Posterior vena cava (tissue), 2 donors: ENCODE measurements at places on chromosomes 5 and 9. TPM values are rescaled to one million over a fixed set of nuclear protein-coding genes. Genes with fewer than 3 reads are reported as not detected.
A peak's percentile ranks its signal among the peaks of the same experiment; 100 is the strongest.

BARHL1 gene
- total RNA-seq = not detected

- no peak for DNase-seq
Observed at GRCh38 chr5:174775081-174775480, 50.7 kb downstream of the MSX2 start.

TNFAIP8 gene
- total RNA-seq = 12.4 TPM

GRCh38 chr5:169980418-169981053 is at the start of gene INSYN2B:
Gene INSYN2B, minus strand, starts transcription at chr5:169980495. Its CDS starts 96,597 bp downstream, at chr5:169883898.
- peak; percentile 82 for DNase-seq

NKD2 gene
- total RNA-seq = 5.0 TPM

PIP5K1B gene
- total RNA-seq = 2.7 TPM

- DNase-seq = no peak
Observed at GRCh38 chr5:59390074-59390659, 503.4 kb downstream of the PDE4D start.

IL13 gene
- total RNA-seq = not detected

GRCh38 chr5:113813466-113813865 is 300.0 kb downstream of the YTHDC2 start:
- DNase-seq = no peak

DNA sequence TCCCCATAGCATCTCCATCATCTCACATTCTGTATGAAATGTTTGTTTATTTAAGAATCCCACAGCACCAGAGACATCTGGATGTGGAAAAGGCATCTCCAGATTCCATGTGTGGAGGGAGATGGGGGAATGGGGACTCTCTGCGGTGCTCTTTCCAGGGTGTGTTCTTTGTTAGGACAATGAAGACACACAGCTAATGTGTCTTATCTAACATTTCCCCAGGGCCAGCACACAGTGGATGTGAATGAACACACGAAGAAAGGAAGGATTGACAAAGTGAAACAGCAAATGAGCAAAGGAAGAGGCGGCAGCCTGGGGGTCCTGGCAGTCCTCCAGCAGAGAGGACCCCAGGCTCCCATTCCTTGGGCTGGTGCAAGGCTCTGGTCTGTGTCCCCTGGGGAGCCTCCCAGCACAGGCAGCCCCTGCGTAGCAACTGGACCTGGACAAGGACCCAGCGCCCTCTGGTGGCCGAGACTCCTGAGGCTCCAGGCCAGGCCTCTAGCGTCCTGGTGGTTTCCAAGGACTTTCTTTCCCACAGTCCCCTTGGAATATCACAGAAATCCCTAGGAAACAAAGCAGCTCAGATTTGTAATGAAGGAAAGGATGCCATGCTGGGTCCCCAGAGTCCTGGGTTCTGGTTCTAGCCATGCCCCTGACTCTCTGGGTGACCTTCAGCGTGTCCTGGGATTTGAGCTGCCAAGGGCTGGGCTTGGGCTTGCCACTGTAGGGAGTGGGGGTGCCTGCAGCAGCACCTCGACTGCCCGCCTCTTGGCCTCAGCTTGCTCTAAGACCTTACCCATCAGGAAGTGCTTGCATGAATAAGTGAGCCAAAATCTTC is 3.5 kb upstream of the PDLIM7 start:
- DNase-seq = peak; percentile 97

FAF2 gene
- total RNA-seq = 27.3 TPM

GRCh38 chr5:154442801-154443200 is 3.0 kb upstream of the SAP30L start:
- DNase-seq = no peak

DNA sequence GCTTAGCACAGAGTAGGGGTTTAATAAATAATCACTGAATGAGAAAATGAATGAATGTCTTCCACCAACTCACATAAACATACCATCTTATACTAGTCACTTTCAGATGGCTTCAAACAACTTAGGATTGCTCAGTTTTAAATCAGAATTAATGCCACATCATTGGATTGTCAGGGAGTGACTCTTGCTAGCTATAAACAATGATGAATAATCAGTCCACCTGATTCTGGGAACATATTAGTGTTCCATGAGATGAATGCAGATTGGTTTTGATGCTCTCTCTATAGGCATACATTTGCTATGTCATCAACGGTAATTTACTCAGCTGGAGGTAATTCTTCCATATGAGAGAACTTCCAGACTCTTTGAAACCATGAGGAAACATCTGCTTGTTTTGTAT is 97.4 kb downstream of the CDH9 start:
- DNase-seq = no peak

DNA sequence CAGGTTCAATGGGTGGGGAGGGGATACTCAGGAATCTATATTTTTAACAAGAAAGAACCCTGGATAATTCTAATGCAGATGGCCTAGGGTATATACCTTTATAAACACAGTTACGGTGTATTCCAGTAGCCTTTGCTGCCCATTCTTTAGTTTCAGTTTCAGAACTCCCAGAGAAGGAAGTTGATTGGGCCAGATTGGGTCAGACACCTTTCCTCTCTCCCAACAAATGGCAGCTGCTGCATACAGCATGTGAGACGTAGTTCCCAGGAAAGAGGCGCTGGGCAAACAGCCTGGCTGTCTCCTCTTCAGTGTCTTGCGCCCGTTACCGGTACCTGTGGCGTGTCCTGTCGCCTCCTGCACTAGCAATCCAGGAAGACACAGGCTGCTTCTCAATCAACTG is 20.4 kb downstream of the ACO1 start:
- DNase-seq = no peak

CCIN gene
- total RNA-seq = 2.0 TPM

GARIN3 gene
- total RNA-seq = not detected

GRCh38 chr5:178421699-178422399 is 168.3 kb downstream of the COL23A1 start:
- no peak for DNase-seq

FGF10 gene
- total RNA-seq = 17.4 TPM

SLCO6A1 gene
- not detected for total RNA-seq

DNA sequence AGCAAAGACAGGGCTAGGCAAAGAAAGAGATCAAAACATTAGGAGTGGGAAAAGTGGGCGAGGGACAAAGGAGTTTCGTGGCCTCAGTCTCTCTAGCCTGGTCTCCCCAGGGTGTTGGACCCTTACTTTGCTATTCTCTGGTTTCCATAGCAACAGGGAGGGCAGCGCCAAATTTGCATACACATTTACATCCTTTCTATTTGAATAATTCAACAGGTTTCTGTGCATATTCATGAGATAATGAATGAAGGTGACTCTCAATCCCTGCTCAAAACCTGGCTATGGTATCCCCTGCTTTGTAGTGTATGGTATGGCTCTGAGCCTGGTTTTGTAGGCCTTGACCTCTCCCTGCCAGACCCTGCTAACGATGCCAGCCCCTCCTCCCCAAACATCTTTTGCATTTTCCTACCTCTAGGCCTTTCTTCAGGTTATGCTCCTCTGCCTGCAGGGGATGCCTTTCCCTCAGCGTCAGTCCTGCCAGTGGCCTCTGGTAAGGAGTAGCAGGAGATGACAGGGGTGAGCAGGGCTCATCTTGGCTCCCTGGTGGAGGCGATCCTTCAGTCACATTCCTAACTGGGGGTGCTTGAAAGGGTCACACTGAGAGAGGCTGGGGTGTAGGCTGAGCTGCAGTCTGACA is 9.8 kb downstream of the RPP25L start:
- no peak for DNase-seq

KCNV2 gene
- total RNA-seq = not detected

DNA sequence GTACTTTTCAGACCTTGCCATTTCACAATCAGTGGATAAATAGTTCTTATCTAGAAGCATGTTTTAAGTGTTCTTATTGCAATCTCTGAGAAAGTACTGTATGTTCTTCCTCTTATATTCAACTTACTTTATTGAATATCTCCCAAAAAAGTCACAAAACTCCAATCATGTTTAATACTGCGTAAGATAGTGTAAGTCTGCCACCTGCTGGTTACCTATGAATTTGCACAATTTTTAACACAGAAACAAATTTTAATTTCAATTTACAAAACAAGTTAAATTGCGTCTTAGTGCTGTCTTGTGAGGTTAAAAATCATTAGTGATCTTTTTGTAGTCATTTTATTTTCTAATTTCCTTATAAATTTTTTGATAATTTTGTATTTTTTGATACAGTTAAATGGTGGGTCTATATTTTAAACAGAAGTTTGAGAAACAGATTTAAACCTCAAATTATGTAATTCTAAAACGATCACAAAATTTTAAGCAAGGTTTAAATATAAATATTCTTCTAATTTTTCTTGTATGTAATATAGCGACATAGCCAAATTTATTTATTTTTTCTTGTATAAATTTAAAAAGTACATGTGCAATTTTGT is 115.8 kb downstream of the EMB start:
- no peak for DNase-seq

ZNF608 gene
- 11.9 TPM for total RNA-seq

DNA sequence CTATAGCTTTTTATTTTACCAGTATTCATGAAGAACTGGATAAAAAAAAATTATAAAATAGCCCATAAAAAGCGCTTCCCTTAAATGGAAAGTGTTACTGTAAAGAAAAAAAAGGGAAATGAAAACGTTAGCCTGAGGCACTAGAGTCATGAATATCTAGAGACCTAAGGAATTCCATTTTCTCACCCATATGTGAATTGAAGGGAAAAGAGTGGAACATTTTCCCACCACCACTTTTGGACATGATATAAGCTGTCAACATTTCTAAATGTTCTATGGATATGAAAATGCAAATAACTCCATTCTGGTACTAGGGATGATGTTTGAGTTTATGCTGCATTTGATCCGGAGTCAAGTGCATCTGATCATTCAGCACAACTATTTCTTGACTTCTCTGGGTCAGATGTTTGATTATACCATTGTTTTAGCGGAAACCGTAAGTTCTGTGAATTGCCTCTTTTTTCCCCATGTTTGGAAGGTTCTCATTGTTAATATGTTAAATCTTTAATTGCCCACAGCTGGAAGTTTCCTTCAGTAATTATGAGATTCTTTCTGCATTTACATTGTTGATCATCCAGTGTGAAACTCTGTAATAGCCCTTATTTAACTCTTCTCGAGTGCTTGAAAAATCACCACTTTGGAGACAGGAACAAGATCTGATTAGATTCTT is 467.4 kb upstream of the SEMA6A start:
- no peak for DNase-seq

GRCh38 chr5:33841891-33842290 is 49.9 kb downstream of the ADAMTS12 start:
- no peak for DNase-seq

DNA sequence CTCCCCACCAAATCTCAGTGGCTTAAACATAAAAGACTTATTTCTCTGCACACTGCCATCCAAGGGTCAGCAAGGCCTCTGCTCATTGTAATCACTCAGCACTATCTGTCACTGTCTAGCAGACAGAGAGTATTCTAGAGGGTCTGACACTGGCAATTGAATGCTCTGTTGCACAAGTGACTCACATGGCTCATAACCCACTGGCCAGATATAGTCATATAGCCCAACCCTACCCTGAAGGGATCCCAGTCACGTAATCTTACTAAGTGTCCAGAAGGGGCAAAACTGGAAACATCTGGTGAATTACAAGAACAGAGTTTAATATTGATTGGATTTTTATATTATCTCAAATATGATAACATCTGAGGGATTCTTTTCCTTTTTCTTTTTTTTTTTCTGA is 80.7 kb downstream of the TSSK1B start:
- DNase-seq = no peak

DNA sequence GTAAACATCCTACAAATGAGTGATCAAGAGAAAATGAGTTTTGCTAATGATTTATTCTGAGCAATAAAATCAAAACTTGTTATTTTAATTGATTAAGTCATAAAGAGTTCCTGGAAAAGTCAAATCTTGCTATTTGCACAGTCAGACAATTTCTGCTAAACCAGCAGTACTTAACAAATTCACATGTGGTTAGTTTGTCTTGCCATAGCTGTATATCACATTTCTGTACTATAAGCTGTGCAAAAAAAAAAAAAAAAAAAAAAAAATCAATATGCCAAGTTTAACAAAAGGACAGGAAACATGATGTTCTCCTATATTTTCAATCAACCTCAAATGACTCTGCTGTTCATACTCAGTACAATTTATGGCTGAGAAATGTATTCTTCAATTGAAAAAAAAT is 24.9 kb downstream of the POU5F2 start:
- DNase-seq = no peak

- no peak for DNase-seq
Observed at GRCh38 chr9:93493949-93494348, 40.6 kb upstream of the FAM120AOS start.

DNA sequence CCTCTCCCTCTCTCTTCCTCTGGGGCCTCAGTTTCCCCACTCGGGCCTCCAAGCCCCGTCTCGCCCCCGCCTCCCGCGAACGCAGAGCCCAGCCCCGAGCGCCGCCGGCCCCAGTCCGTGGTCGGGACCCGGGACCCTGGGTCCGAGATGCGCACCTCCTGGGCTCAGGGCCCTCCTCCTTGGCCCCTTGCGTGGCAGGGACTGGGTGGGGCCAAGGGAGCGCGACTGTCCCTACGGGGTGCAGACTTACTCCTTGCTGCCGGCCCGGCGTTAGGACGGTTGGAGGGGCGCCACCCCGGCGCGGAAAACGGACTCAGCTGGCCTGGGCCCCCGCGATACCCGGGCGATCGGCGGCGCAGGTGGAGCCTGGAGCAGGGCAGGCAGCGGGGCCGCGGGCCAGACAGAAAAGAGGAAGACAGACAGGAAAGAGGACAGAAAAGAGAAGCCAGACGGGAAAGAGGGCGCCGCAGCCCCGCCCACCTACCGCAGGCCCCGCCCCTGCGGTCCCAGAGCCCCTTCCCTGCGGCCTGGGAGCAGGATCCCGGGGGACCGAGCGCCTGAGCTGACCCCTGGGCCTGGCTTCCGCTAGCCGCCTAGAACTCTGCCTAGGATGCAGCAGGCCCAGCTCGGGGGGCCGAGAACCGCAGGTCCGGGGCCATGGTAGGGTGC is at the start of gene GBGT1:
Gene GBGT1, minus strand, starts transcription at position 411 of the 669 bp plus-strand sequence. CDS start 1,502 bp downstream, outside the sequence.
- peak; percentile 92 for DNase-seq

- DNase-seq = no peak
Observed at GRCh38 chr9:17810728-17811571, 232.1 kb downstream of the SH3GL2 start.

JMY gene
- 13.9 TPM for total RNA-seq

DNA sequence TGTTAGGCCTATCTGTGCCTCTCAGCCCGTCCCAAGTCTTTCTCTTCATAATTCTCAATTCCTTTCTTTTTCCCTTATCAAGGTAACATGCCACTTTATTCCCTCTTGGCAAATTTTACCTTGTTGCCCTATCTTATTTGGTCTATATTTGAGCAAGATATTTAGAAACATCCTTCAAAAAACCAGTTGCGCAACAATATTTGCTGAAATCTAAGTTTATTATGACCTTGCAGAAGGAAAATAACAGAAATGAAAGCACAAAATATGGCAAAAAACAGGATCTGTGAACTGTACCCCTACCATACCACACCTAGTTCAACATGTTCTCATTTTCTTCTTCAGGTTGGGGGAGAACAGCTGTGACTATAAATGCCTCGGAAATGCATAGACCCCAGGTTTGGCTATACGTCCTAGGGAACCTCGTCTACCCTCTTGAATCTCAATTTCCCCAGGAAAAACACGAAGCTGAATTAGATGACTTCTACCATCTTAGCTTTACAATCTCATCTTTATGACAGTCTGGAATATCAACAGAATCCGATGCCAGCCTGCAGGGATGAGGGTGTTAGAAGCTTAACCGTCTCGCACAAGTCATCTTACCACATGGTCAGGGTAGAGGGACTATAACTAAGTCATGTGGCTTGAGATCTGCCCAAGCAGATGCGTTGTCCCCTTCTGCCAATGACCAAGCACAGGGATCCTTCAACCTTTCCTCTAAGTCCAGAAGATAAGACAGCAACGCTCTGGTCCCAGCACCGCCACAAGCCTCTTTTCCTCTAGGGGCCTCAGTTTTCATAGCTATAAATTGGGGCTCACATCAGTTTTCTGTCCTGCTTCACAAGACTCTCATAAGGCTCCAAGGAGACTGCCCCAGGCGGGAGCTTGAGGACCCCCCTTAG is 1.3 kb downstream of the LCP2 start:
- DNase-seq = no peak

GRCh38 chr5:78765756-78766411 is 117.3 kb upstream of the LHFPL2 start:
- no peak for DNase-seq
